MCF 10A (cell line): ENCODE measurements at places on chromosomes 2 and 18. TPM values are rescaled to one million over a fixed set of nuclear protein-coding genes. Genes with fewer than 3 reads are reported as not detected.
A peak's percentile ranks its signal among the peaks of the same experiment; 100 is the strongest.

DNA sequence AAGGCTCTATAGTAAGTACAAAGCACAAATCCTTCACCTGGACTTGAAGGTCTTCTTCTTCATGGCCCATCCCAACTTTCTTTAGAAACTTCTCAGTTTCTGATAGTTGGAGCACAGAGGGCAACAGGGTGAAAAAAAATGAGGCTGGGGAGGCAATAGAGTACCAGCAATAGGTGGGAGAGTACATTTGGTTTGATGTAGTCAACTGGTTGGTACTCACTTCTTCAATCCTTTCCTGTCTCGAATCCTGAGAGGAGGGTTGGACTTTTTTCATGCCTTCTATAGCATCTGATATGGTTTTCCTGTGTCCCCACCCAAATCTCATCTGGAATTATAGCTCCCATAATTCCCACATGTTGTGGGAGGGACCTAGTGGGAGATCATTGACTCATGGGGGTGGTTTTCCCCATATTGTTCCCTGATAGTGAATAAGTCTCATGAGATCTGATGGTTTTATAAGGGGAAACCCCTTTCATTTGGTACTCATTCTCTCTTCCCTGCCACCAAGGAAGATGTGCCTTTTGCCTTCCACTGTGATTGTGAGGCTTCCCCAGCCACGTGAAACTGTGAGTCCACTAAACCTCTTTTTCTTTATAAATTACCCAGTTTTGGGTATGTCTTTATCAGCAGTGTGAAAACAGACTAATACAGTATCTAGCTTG, 75.9 kb upstream of the LCLAT1 start:
- no peaks in the 10 kb centered on the region for H3K4me1 ChIP-seq
- no peaks in the 10 kb centered on the region for H3K27me3 ChIP-seq
- no peak overlapping the region for H3K4me3 ChIP-seq
- H3K27ac ChIP-seq, result no peak overlapping the region

The RSAD2 gene
- total RNA-seq, result 0.09 TPM in 1 of 2 replicates, not detected in the other

The RRM2 gene
- 16.5 and 41.8 TPM in 2 replicates for total RNA-seq

The IL1F10 gene
- not detected in 2 replicates for total RNA-seq

The EFHD1 gene
- total RNA-seq, result not detected in 2 replicates

GRCh38 chr2:43103093-43103404, 123.4 kb downstream of the ZFP36L2 start:
- no peaks in the 10 kb centered on the region for H3K36me3 ChIP-seq
- H3K27ac ChIP-seq, result no peak overlapping the region
- DNase-seq, result no peak
- no peak overlapping the region for H3K4me3 ChIP-seq
- H3K27me3 ChIP-seq, result no peaks in the 10 kb centered on the region

DNA sequence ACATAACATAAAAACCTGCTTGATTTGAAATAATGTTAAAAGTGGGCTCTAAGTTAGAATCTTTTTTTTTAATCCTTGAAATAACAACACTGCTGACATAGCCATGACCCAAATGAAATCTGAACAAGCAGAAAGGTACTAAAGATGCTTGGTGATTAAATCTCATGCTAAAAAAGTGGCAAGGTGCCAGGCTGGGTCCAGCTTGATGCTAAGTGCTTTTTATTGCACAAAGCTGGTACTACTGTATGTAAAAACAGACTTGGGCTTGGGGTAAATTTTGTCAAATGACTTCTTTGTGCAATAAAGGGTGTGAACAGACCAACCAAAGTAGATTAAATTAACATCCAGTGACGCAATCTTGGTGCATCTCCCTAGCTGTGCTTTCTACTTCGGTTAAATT, 13.4 kb downstream of the BCL11A start:
- H3K36me3 ChIP-seq, result peaks cover 35% of the 10 kb centered on the region
- no peak overlapping the region for H3K4me3 ChIP-seq
- no peaks in the 10 kb centered on the region for H3K27me3 ChIP-seq
- no peak overlapping the region for H3K27ac ChIP-seq
- DNase-seq, result no peak
- H3K4me1 ChIP-seq, result peaks cover 4% of the 10 kb centered on the region

GRCh38 chr2:98701230-98701629, 29.7 kb downstream of the MGAT4A start:
- no peaks in the 10 kb centered on the region for H3K27me3 ChIP-seq
- no peak overlapping the region for H3K4me3 ChIP-seq
- H3K27ac ChIP-seq, result no peak overlapping the region
- H3K4me1 ChIP-seq, result peaks cover 7% of the 10 kb centered on the region

- H3K27ac ChIP-seq, result no peak overlapping the region
- DNase-seq, result no peak
- H3K27me3 ChIP-seq, result no peaks in the 10 kb centered on the region
- no peak overlapping the region for H3K4me3 ChIP-seq
- H3K4me1 ChIP-seq, result no peaks in the 10 kb centered on the region
- no peaks in the 10 kb centered on the region for H3K36me3 ChIP-seq
Observed at GRCh38 chr18:53117851-53118250, 777.9 kb downstream of the DCC start.

GRCh38 chr2:9967053-9967775, 15.7 kb downstream of the GRHL1 start:
- no peaks in the 10 kb centered on the region for H3K36me3 ChIP-seq
- no peaks in the 10 kb centered on the region for H3K27me3 ChIP-seq
- no peak overlapping the region for H3K27ac ChIP-seq
- H3K4me3 ChIP-seq, result no peak overlapping the region

DNA sequence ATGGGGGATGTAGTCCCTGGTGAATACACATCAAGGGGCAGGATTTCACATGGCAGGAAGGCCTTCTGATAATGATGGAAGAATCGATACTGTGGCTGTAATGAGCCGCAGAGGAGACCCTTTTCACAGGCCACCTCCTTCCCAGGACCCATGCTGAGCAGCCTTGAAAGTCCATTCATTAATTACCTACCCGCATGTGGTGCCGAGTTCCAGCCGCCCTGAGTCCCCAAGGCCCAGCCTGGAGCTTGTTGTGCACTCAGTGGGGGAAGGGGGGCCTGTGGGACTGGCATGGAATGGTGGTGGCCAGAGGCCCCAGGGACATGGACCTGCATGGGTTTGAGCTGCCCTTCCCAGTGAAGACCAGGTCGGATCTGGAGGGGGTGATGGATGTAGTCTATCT, 25.5 kb downstream of the ASB18 start:
- no peak overlapping the region for H3K4me3 ChIP-seq
- no peak overlapping the region for H3K27ac ChIP-seq

The PAX8 gene
- 2.4 TPM in 2 replicates for total RNA-seq

The THSD7B gene
- total RNA-seq, result not detected in 2 replicates

- no peaks in the 10 kb centered on the region for H3K27me3 ChIP-seq
- H3K4me3 ChIP-seq, result no peak overlapping the region
- no peak for DNase-seq
- H3K4me1 ChIP-seq, result peaks cover 6% of the 10 kb centered on the region
Observed at GRCh38 chr2:189879716-189880081, 95.4 kb downstream of the PMS1 start.

DNA sequence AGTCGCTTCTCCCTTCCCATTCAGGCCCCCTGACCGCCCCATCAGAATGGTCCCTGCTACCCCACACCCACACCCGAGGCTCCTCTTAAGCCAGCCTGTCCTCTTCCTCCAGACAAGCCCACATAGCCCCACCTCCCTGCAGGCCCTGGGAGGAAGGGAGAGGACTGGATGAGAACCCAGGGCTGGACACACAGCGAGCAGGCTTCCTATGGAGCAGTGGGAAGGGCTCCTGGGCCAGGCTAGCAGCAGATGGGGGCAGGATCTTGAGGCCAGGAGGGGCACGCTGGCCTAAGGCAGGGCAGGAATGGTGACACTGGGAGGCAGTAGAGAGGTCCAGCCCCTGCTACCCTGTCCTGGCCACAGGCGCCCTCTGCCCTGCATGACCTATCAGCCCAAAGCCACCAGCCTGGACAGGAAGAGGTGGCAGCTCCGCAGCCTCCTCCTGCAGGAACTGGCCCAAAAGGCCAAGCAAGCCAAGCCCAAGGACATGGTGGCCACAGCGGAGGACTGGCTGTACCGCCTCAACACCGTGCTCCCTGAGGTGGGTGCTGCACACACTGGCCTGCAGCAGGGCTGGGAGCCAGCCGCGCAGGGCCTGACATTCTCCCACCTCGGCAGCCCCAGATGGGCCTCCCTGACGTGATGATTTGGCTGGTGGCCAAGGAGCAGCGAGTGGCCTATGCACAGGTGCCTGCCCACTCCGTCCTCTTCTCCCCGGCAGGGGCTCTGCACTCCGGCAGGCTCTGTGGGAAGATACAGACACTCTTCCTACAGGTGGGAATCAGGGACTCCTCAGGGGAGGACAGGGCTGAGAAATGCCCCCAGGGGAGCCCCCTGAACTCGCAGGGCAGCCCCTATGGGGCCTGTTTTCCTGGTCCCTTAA, 43.3 kb downstream of the FER1L5 start:
- peaks cover 2% of the 10 kb centered on the region for H3K27me3 ChIP-seq
- no peak for DNase-seq
- no peaks in the 10 kb centered on the region for H3K36me3 ChIP-seq
- no peak overlapping the region for H3K27ac ChIP-seq
- no peak overlapping the region for H3K4me3 ChIP-seq
- H3K4me1 ChIP-seq, result no peaks in the 10 kb centered on the region

DNA sequence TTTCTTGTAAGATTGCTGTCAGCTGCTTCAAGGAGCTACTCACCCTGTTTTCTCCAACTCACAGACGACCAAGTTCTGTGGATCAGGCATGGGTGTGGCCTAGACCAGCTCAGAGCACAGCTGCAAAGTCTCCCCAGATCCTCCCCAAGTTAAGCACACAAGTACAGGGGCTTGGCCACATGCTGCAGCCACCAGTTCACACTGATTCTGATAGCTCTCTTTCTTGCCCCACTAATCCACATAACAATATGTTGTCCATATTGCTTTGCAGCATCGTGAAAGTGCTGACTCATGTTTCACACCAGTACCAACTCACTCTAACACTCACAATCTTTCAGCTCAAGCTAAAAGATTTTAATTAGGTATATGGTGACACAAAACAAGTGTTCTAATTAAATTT, 437.0 kb downstream of the PARD3B start:
- no peak overlapping the region for H3K27ac ChIP-seq
- no peak overlapping the region for H3K4me3 ChIP-seq
- DNase-seq, result peak; percentile 6

The MRO gene
- total RNA-seq, result not detected in 2 replicates

The KATNAL2 gene
- total RNA-seq, result 2.1 and 3.5 TPM in 2 replicates

The ESPNL gene
- total RNA-seq, result not detected in 2 replicates

The EML6 gene
- total RNA-seq, result 0.77 and 1.7 TPM in 2 replicates

DNA sequence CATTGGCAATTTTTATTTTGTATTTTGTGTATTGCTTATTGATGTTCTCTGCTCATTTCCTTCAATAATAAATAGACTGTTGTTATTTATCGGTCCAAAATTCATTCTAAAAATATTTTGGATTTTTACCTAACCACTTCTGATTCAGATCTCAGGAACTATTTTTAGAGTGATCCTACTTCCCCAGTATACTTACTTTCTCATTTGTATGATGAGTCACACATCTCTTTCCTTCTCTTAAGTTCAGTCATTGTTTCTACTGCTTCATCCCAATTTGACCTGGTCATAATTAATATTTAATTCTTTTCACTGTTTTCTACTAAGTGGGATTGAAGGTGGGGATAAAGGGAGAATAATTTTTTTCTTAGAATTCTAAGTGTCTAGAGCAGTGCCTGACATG, 75.1 kb downstream of the AGPS start:
- H3K27me3 ChIP-seq, result no peaks in the 10 kb centered on the region
- H3K36me3 ChIP-seq, result peaks cover 36% of the 10 kb centered on the region
- no peak overlapping the region for H3K4me3 ChIP-seq
- H3K4me1 ChIP-seq, result peaks cover 6% of the 10 kb centered on the region

DNA sequence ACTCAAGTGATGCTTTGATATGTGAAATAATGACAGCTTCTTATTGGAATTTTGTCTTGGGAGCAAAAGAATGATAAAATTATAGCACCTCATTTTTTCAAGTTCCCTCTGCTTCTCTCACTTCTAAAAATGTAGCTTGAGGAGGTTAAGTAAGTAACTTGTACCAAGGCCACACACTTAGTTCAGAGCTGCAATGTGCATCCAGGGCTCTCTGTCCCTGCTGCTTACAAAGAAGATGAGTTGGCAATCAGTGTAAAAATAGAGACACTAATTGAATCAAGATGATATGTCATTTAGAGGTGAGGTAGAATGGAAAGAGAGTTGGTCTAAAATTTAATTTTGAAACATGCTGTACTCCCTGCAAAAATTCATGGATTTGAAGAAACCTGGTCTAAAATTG, 312.0 kb upstream of the TNP1 start:
- no peaks in the 10 kb centered on the region for H3K4me1 ChIP-seq
- no peaks in the 10 kb centered on the region for H3K36me3 ChIP-seq
- no peaks in the 10 kb centered on the region for H3K27me3 ChIP-seq

The NT5C1B gene
- not detected in 2 replicates for total RNA-seq

- no peaks in the 10 kb centered on the region for H3K36me3 ChIP-seq
- no peaks in the 10 kb centered on the region for H3K27me3 ChIP-seq
- peak; percentile 45 for DNase-seq
- peak overlapping the region; percentile 94 for H3K27ac ChIP-seq
Observed at GRCh38 chr18:60892441-60892840, 440.8 kb upstream of the CDH20 start.

GRCh38 chr2:119106301-119106897, 52.2 kb downstream of the C1QL2 start:
- H3K27me3 ChIP-seq, result peaks cover 21% of the 10 kb centered on the region
- H3K36me3 ChIP-seq, result no peaks in the 10 kb centered on the region
- no peaks in the 10 kb centered on the region for H3K4me1 ChIP-seq
- H3K27ac ChIP-seq, result no peak overlapping the region

- no peak for DNase-seq
- H3K27me3 ChIP-seq, result no peaks in the 10 kb centered on the region
- H3K36me3 ChIP-seq, result no peaks in the 10 kb centered on the region
- no peak overlapping the region for H3K27ac ChIP-seq
Observed at GRCh38 chr2:209549589-209549988, 125.7 kb downstream of the MAP2 start.

- peak; percentile 69 for DNase-seq
- peaks cover 36% of the 10 kb centered on the region for H3K4me1 ChIP-seq
- H3K27me3 ChIP-seq, result no peaks in the 10 kb centered on the region
Observed at GRCh38 chr2:54557601-54558187, 101.6 kb downstream of the SPTBN1 start.
